CD4-positive, alpha-beta T cell treated with Interleukin-10 for 1 hour (primary cell): ENCODE measurements at places on chromosomes 4 and X.

- no peak for DNase-seq
These were observed 41.0 kb upstream of the PDLIM5 start for GRCh38 chr4:94410678-94411206.

GRCh38 chr4:164287173-164287572 is 466.8 kb upstream of the SMIM31 start:
- no peak for DNase-seq

DNA sequence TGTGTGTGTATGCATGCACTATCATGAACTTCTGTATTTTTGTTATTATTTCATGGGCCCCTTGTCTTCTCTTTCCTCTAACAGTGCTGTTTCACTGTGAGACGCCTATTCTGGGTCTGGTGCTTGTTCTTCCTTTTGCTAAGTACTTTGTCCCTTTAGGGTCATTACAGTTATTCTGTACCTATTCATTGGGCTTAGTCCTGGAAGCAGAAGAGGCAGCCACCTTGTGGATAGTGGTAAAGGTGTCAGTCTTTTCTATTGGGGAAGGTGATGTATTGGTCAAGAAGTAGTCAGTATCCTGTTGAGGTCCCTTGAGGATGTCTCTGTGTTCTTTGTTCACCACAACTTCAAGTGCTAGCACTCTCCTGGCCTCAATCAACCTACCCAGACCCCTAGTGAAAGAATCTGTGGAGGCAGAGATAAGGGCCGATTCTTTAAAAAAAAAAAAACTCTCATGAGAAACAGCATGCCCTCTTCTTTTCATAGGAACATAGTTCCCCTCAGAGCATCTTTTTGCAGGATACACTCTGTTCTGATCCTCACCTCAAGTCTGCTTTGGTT is 593.8 kb downstream of the SPRY1 start:
- DNase-seq, result no peak

DNA sequence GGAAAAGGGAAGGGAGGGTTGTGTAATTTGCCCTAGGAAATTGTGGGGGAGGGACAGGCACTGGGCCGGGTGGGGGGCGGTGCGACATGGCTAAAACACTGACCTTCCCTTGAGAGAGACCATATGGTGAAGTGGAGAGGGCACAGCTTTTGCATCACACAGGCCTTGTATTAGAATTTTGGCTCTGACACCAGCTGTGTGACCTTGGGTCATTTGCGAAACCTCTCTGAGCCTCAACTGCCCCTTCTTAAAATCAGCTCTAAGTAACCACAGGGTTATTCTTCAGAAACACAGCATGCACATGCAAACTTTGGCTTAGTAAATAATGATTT is 25.8 kb downstream of the PDGFRA start:
- no peak for DNase-seq

- DNase-seq, result no peak
These were observed 58.1 kb upstream of the INTU start for GRCh38 chr4:127574643-127575042.

DNA sequence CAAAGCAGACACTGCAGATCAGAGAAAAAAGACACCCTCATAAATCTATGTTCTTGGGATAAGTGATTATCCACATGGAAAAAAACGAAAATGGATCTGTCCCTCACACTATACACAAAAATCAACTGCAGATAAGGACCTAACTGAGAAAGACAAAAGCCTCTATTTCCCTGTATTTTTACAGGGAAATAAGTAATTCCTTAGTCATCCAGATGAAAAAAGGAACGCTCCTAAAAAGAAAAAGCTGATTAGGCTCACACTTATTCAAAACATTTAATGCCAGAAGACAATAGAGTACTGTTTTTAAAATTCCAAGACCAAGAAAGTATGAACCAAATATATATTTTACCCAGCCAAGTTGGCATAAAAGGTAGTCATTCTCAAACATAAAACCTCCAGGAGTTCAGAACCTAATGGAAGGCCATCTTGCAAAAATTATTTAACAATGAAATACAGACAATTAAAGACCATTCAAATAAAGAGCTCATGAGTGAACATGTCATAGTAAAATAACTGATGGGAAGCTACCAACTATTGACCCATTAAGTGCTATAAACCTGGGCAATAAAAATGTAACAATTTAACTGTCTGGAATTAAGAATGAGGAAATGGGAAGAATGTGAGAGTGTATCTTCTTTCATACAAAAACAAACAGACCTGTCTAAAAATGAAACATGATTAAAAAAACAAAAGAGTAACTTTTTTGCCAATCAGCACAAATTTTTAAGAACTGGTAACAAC is 20.4 kb downstream of the PAPSS1 start:
- DNase-seq, result no peak

DNA sequence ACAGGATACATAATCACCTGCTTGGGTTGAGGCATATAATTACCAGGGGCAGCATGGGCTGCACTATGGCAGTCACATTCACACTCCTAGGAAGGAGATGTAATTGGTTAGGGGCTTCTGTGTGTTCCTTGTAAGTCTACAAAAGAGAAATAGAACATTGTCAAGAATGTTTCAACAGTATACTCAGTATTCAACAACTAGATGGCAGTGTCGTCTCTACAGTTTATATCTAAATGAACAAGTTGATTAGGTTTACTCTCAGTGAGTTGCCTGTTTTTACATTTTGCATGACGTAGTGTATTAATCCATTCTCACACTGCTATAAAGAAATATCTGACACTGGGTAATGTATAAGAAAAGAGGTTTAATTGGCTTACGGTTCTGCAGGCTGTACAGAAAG is 50.5 kb upstream of the RAB33B start:
- no peak for DNase-seq

- DNase-seq, result no peak
These were observed 31.0 kb downstream of the RAB40A start for GRCh38 chrX:103488332-103488731.

GRCh38 chr4:17762726-17763125 is 18.7 kb downstream of the FAM184B start:
- DNase-seq, result no peak

- no peak for DNase-seq
These were observed 1.9 kb upstream of the PPP3CA start for GRCh38 chr4:101348995-101349800.

DNA sequence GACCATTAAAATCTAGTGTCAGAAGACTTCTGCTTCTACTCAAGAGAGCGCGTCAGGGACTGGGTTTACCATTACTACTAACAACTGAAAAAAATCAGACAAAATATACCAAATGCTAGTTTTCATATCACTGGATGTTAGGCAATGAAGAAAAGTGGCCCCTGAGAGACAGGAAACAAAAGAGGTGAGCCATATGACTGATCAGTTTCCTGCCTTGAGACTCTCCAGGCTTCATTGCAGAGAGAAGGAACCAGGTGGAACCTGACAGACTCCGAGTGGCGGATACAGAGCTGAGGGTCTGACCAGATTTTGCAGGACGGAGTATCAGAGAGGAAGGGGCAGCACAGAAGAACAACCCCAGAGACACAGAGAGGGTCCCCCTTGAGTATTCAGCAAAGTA is 86.3 kb downstream of the C4orf51 start:
- DNase-seq, result no peak

DNA sequence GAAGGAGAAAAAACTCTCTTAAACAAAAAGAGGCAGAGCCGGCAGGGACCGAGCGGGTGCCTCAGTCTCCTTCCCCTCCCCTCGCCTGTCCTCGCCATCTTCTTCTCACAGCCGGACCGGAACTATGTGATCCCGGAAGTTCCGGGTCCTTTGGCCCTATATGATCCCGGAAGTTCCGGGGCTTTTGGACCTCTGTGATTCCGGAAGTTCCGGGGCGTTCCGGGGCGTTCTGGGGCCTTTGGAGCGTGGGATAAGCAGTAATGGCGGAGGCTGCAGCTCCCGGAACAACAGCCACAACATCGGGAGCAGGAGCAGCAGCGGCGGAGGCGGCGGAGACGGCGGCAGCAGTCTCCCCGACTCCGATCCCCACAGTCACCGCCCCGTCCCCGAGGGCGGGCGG is 98.9 kb upstream of the MED14 start:
- no peak for DNase-seq

- no peak for DNase-seq
These were observed 155.6 kb downstream of the CBR4 start for GRCh38 chr4:168854350-168854921.

GRCh38 chr4:2583517-2583916 is 47.1 kb downstream of the FAM193A start:
- no peak for DNase-seq

DNA sequence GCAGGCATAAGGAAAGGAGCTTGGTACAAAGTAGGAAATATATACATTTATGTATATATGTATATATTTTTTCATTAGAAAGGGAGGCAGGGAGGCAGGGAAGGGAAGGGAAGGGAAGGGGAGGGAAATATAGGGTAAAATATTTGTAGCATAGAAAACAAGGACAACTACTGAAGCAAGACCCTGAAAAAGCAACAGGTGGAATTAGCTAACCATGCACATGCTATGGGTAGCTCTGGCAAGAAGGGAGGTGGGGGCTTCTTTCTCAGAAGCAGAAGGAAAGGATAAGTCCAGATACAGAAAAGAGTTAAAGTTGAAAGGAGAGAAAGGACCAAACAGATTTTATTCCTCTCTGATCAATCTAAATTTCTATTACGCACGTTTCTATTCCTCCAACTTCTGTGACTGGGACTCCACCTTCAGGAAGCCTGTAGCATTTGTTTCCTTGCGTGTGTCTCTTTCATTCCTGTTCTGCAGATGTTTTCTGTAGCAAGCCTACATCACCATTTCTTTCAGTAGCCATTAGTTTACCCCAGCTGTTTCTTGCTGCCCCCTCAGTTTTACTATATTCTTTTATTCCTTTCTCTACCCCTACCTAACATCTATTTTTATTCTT is 82.9 kb downstream of the OR13H1 start:
- DNase-seq, result no peak

- DNase-seq, result no peak
These were observed 1144.1 kb upstream of the IGFBP7 start for GRCh38 chr4:58254291-58254690.

- no peak for DNase-seq
These were observed 94.4 kb downstream of the BLTP1 start for GRCh38 chr4:122246551-122246950.

DNA sequence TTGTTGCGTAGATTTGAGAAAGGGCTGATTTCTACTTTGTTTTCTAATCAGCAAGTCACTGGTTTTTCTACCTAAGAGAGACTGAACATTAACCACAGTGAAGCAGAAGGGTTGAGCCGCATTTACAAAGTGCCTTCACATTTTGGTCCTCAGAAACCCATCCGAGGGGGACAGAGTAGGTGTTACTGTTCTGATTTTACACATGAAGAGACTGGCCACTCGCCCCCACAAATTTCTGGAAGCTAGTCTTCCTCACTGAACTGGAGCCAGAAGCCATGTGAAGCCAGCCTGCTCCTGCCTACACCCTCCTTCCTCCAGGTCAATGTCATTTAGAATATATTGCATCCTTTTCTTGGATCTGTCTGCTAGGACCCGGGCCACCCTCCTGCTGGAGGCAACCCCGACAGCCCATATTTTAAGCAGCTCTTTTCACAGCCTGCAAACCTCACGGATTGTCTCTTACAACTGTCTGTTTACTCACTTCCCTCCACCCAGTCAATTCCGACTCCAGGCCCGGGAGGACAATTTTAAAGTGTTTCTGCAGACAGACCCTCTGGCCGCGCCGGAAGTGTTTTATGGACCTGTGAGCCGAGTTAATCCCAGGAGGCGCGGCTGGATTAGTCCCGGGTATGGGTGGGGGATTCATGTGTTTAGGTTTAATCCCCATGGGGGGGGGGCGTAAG is 73.2 kb upstream of the BCOR start:
- no peak for DNase-seq

- no peak for DNase-seq
These were observed 23.4 kb downstream of the USP9X start for GRCh38 chrX:41108463-41109205.
